Fibroblast of skin of right quadriceps (primary cell): ENCODE measurements at places on chromosomes 2 and 18.

GRCh38 chr2:143422681-143423080 lies 293.5 kb downstream of the ARHGAP15 start:
- DNase-seq, result no peak

DNA sequence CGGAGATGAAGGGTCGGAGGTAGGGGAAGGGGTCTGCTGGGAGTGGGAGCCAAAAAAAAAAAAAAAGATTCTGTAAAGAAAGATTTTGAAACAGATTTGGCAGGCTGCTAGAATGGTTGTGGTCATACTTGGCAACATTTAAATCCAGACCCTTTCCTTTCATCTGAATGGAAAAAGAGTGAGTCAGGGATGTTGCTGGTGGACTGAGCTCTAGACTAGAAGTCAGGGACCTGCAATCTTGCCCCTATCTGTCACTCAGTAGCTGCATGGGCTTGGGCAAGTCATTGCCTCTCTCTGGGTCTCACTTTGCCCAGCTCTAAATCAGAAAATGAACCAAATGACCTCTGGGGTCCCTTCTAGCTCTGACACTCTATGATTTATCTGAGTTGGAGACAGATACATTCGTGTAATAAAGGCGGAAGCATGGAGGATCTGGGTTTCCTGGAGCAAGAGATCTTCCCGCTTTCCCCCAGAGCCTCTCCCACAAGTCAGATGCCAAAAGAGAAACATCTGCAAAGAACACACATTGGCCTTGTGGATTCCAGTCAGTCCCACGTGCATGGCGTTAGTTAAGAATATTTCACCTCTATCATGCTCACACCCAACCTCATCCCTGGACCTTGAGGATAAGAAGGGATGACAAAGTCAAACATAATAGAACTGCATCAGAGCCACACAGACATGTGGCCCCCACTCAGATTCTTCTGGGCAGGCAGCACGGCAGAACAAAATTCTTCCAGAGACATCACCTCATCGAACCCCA lies 58.5 kb downstream of the ADD2 start:
- DNase-seq, result peak; percentile 71

DNA sequence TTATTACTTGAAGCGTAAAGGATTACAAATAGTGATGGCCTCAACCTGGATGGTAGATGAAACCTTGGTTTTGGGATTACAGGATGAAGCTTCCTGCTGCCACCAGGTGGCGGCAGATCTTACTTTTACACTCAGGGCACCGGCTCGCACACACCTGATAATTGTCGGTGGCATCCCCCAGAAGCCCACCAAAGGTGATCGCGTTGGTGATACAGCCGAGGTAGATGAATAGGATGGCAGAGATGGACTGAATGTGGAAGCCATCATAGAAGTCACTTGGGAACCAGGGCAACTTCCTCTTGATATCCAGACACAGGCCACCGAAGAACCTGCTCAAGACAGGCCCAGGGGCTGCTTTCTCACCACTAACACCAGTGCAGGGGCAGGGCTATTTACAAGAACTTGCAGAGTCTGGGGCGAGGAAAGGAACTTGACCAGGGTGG lies 51.8 kb downstream of the MTHFD2 start:
- DNase-seq, result peak; percentile 17

- peak; percentile 95 for DNase-seq
Measured at GRCh38 chr2:69436938-69437750, at the start of gene NFU1. NFU1 (minus strand) TSS chr2:69437435; CDS start chr2:69437422, 13 bp downstream.

- peak; percentile 96 for DNase-seq
Measured at GRCh38 chr2:60414495-60415138, 138.8 kb downstream of the BCL11A start.

DNA sequence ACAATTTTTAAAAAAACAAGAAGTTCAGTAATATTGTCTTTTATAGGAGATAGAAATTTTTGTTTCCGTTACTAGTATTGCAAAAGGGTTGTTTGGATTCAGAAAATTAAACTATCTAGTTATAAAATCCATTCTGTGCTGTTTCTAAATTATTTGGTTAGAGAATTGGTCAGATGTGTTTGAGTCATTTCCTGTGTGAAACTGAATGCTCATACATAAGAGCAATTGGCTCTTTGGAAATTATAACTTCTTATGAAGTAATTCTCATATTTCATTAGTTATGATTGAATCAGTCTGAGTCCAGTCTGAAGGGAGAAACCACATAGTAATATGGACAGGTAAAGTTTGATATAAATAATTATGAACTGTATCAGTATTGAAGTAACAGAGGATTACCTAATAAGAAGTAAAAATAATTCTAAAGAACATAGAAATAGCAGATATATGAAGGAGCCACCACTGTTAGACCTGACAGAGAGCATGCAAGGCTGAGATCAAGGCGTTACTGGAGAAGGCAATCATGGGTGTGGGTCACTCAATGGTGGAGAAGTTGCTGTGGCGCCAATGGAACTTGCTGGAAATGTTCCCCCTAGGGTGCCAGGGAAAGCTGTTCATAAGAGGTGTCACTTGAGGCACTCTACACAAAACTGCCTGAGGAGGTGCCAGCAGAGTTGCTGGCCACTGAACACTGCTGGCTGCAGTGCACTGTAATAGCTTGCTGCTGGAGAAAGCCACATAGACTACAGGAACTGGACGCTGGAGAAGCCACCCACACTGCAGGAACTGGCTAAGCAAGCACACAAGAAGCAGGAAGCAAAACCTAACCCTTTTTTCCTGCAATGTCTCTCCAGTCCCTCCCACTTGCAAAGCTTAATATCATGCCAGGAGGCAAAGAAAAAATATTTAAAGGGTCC lies 18.0 kb upstream of the FAP start:
- peak; percentile 47 for DNase-seq

DNA sequence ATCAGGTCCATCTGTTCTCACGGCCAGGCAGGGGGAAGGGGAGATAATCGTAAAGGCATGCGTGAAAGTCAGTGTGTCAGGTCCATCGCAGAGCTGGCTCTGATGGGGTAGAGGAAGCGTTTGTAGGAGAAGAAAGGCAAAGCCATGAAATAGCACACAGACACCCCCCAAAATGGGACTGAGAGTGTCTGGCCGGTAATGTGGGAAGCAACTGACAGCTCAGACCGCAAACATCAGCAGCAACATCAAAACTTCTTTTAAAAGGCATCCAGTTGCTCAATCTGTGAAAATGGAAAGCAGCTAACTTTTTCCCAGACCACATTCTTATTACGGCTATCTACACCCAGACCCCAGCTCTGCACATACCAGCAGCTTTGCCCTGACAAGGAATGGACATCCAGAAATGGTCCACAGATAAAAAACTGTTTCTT lies 232.6 kb downstream of the EN1 start:
- peak; percentile 76 for DNase-seq

DNA sequence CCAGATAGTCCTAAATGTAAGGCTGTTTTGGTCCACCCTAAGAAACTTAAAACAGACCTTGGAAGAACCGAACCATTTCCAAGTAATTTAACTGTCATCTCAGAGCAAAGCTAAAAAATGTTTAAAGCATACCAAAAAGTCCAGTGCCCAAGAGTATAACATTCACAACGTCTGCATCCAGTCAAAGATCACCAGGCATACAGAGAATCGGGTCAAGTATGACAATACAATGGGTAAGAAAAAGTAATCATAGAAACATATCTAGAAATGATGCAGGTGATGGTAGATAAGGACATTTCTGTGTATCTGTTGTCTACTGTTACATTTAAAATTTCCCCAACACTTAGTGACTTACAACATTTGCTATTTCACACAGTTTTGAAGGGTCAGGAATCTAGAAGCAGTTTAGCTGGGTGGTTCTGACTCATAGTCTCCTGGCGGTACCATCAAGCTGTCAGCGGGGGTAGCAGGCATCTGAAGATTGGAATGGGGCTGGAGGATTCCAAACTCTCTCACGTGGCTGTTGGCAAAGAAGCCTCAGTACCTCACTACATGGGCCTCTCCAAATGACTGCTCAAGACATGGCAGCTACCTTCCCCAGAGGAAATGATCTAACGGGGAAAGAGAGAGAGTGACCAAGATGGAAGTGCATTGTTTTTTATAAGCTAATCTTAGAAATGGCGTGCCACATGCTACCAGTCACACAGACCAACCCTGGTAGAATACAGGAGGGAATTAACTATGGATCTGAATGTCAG lies 36.6 kb upstream of the DYNC2LI1 start:
- peak; percentile 91 for DNase-seq

DNA sequence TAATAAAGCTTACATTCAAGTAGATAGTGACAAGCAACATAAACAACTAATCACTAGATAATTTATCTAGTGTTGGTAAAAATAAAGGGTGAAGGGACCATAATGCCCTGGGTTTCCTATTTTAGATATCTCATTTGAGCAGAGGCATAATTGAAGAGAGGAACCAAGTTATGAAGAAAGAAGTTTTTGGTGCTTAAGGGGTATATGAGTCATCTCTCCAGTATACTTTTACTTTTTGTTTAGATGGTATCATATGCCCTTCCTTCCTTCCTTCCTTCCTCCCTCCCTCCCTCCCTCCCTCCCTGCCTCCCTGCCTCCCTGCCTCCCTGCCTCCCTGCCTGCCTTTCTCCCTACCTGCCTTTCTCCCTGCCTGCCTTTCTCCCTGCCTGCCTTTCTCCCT lies 1053.5 kb upstream of the CELF4 start:
- DNase-seq, result no peak

DNA sequence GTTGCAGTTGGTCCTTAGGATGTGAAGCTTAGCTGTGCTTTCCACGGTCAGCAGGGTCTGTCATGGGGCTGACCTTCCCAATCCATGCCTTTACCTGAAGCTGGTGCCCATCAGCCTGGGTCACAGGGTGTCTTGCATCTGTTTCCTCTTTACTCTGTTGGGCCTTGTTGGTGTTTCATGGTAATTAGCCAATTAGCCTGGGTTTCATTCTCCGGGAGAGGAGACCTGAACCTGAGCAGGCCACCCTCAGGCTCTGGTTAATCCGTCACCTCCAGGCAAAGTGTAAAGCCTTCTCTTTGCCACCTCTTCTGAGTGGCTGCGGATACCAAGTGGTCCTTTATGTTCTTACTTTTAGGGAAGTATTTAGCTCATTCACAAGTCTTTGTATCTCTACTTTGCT lies 140.1 kb downstream of the GBX2 start:
- DNase-seq, result no peak

- no peak for DNase-seq
Measured at GRCh38 chr2:33485051-33485450, 8.6 kb downstream of the RASGRP3 start.

DNA sequence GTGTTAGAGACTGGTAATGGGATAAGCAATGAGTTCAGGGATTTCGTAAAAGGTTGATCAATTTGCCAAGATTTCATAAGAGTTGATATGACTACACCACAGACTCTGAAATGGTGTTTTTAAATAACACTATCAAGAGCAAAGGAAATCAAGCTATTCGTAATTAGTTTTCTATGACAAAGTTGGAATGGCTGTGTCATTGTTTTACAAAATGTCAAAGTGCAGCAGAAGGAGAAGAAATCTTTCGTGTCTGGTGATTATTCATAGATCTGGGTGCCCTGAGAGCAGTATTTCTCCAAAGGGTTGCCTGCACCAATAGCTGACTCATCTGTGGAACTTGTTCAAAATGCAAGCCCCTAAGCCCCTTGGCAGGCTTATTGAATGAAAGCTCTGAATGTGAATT lies 70.1 kb downstream of the NABP1 start:
- peak; percentile 59 for DNase-seq

DNA sequence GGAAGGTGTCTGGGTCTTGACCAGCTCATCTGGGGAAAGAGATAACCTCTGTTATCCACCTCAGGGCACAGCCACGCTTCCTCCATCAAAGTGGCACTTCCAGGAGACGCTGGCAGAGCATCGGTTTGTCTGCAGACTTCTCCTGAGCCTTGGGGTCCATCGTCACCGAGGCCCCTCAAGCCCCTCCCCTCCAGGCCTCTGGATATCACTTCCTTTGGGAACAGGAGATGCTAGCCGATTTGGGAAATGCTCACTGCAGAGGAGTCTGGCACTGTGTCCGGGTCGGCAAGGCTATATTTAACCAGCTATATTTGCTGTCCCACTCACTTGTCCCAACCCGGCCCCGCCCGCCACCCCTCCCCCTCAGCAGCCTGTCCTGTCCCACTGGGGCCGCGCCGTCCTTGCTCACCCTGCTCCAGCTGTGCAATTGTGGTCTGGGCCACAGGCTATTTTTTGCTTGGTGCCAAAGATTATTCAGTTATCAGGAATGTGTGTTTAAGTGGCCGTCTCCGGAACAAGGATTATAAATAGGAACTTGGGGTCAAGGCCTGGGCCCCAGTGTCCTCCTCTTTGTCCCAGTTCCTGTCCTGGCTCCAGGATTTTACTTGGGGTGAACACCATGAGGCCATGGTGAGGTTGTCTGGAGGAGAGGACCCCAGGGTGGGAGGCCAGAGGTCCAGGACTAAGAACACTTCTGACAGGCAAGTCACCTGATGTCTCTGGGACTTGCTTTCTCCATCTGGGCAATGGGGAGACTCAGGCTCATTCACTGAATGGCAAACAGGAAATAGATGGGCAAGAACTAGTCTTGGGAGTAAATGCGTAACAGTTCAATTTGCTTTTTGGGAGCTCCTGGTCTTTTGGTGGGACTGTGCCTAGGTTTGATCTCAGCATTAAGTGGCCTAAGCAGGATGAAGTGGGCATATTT lies 263.6 kb downstream of the DYSF start:
- peak; percentile 52 for DNase-seq

DNA sequence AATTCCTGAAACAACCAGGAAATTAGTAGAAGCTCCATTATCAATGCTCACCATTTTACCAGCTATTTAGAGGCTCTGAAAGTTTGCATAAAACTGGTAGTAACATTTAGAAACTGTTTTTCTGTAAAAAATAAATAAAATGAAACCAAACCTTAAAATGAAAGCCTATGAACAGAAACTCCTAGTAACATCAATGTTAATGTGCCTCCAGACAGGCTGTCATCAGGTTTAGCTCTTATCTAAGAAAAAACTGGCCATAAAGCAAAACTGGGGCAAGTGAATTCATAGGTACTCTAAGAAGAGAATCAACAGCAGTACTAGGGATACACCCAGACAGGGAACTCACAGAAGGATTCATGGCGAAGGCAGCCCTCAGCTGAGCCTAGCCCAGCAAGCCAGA lies 8.0 kb downstream of the E2F6 start:
- no peak for DNase-seq

- no peak for DNase-seq
Measured at GRCh38 chr2:5409898-5410381, 282.2 kb upstream of the SOX11 start.
